Kidney epithelial cell (primary cell): ENCODE measurements at places on chromosomes 3 and 15.

- no peak for DNase-seq
Measured at GRCh38 chr3:59538753-59539432, 489.1 kb upstream of the CFAP20DC start.

- DNase-seq, result no peak
Measured at GRCh38 chr15:50593761-50594160, 47.3 kb upstream of the USP50 start.

GRCh38 chr15:50523851-50524251 lies 22.6 kb downstream of the USP50 start:
- DNase-seq, result no peak

DNA sequence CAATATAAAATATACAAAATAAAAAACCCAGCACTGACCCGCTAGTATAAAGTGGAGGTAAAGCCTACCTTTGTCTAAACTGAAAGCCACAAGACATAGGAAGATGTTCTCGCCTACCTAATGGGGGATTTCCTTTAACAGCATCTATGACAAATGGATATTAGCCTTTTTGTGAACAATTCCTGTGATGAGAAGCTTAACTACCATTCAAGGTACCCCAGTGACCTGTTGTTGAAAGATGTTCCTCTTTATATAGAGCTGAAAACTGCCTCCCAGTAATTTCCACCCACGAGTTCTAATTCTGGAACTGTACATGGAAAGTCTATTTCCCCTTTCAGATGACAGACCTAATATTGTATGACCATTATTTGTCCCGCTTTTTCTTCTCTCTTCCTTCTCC lies 109.8 kb upstream of the RASGRP1 start:
- DNase-seq, result no peak

DNA sequence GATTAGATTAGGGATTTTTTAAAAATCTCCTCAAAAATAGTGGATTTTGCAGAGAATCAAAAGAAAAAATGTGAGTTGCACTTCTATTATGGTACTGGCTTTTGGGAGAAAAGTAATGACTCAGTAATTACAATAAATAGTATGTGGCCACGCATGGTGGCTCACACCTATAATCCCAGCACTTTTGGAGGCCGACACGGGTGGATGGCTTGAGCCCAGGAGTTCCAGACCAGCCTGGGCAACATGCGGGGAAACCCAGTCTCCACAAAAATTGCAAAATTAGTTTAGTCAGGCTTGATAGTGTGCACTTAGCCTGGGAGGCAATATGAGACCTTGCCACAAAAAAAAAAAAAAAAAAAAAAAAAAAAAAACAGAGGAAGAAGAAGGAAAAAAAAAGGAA lies 1098.2 kb downstream of the ZPLD1 start:
- DNase-seq, result no peak

GRCh38 chr3:132817646-132818177 lies 95.5 kb upstream of the NPHP3 start:
- no peak for DNase-seq

DNA sequence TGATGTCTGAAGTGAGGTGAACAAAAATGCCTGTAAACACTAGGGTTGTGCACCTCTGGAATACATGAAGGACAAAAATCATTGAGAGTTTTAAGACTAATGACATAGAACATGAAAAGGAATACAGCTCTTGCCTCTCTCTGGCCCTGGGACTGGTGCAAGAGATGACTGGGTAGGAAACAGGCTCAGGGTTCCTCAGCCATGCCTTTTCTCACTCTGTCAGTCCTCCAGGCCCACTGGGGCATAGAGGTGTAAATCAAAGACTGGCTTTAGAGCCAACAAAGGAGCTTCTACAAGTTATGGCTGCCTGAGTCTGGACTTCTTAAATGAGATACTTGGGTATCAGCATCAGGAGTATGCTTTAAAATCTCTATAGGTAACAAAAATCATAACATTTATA lies 554.7 kb upstream of the KCNMB2 start:
- DNase-seq, result no peak

- no peak for DNase-seq
Measured at GRCh38 chr3:3281024-3281423, 101.5 kb upstream of the CRBN start.

DNA sequence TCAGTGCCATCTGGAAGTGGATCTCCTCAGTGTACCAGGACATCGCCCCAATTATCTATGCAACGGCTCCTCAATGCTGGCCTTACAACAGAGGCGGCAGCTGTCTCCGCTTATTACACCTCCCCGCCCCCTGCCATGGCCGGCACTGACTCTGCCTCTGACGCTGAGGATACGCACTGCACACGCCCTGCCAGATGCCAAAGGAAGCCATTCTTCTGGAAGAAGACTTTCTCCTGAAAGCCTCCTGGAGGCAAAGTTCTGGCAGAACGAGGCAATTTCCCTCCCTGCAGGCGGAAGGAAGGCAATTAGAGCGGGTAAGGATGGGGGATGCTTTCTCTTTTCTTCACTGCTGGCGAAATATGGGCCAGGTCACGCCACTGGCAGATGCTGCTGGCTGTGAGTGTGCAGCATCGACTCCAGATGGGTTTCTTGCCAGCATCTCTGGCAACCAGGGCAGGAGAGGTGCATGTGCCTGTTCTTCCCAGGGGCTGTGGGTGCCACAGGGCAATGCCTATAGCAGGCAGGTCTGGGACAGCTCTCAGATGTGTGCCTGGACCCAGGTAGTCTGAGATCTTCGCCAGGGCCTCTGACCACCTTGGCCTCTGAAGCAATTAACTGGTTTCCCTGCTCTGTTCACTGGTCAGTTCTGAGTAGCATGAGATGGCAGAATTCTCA lies 62.2 kb upstream of the MRPS22 start:
- DNase-seq, result no peak

GRCh38 chr3:147336543-147337278 lies 69.6 kb downstream of the ZIC4 start:
- DNase-seq, result no peak

- DNase-seq, result no peak
Measured at GRCh38 chr15:89164712-89165211, 56.6 kb downstream of the RLBP1 start.

DNA sequence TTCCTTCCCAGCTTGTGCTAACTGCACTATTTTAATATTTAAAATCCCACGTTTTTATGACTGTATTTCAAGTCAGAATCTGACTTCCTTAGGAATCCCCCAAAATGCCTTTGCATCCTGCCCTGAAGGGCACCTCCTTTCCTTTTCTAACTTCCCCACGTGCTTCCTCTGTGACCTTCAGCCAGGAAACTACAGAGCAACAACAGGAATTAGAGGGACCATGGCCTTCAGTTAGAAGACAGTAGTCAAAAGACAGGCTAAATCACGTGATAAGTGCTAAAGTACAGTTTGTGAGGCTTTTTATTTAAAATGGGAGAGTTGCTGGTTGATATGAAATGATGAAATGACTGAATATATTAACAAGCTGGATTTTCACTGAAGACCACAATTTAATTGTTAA lies 11.8 kb upstream of the ABHD10 start:
- DNase-seq, result no peak

DNA sequence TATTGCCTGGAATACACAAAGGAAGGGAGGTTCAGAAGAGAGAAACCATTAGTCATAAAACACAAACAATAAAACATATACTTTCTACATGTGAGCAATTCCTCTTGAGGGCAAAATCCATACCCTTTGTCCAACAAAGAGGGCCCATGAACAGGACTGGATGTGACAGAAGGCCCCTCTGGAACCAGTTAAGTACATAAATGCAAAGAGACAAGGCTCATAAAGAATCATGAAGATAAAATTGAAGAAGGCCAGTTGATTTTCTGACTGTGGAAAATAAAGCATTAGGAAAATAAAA lies 58.3 kb upstream of the CPOX start:
- no peak for DNase-seq

DNA sequence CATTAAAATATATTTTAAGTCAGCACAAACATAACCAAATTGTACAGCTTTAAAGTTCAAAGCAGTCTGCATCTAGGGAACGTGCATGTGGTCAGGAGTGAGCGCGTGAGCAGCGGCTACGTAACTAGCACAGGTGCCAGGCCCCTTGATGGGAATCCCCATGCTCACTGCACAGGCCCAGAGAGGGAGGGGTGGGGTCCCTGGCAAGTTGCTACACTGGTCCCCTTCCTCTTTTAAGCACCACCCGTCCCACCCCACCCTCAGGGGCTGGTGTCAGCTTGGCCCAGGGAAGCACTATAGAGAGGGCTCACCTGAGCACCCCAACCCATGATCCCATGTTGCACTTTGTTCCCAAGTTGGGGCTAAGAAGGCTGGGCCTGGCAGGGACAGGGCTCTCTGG lies 835 bp upstream of the GMPPB start:
- DNase-seq, result no peak

- no peak for DNase-seq
Measured at GRCh38 chr3:100496711-100497261, 4.4 kb downstream of the TMEM45A start.

- DNase-seq, result no peak
Measured at GRCh38 chr3:179332240-179332639, 9.4 kb downstream of the ZNF639 start.

- DNase-seq, result no peak
Measured at GRCh38 chr15:36024031-36024688, 478.2 kb upstream of the DPH6 start.

- no peak for DNase-seq
Measured at GRCh38 chr3:194136519-194137007, 615 bp downstream of the HES1 start.

DNA sequence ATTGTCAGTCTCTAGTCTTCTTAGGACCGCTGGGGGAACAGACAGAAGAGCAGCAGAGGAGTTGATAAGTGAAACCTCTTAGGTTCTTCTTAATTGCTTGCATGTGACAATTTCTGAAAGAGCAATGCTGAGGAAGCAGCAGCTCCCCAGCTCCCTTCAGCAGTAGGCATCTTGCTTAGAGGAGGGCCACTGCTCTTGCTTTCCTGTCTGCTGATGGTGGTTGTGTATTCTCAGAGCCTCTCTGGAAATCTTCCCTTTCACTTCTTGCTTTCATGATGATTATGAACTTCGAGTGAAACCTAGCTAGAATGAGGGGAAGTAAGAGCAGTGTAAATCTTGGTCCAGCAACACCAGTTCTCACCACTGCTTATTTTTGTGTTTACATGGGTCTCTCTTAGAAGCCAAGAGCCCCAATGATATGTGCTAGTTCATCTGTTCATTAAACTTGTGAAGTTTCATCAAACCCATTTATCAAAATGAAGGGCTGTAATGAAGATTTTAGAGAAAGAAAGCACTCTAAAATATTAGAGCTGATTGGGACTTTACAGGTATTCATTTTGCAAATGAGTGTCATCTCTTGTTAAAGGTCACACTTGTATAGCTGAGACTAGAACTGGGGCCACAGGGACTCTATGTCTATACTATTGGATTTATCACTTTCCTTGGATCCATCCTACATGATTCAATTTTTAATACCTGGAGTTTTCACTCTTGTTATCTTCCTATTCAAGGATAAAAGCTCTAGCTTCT lies 246.7 kb downstream of the LPP start:
- no peak for DNase-seq

DNA sequence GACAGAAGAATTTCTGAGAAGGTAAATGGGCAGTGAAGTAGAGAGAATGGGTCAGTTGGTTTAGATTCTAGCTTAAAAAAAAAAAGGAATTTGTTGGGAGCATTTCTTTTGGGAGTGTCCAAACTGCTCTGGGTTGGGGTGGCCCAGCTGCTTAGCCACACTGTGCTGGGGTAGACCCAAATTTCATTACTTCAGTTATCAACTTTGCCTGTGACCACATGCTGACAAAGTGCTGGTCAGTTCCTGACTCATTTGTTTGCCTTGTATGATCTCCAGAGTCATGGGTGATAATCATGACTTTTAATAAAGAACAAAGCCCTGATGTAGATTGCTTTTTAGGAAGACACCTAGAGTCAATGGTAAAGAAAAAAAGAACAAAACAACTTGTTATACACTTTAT lies 121.5 kb upstream of the FGF7 start:
- DNase-seq, result no peak

DNA sequence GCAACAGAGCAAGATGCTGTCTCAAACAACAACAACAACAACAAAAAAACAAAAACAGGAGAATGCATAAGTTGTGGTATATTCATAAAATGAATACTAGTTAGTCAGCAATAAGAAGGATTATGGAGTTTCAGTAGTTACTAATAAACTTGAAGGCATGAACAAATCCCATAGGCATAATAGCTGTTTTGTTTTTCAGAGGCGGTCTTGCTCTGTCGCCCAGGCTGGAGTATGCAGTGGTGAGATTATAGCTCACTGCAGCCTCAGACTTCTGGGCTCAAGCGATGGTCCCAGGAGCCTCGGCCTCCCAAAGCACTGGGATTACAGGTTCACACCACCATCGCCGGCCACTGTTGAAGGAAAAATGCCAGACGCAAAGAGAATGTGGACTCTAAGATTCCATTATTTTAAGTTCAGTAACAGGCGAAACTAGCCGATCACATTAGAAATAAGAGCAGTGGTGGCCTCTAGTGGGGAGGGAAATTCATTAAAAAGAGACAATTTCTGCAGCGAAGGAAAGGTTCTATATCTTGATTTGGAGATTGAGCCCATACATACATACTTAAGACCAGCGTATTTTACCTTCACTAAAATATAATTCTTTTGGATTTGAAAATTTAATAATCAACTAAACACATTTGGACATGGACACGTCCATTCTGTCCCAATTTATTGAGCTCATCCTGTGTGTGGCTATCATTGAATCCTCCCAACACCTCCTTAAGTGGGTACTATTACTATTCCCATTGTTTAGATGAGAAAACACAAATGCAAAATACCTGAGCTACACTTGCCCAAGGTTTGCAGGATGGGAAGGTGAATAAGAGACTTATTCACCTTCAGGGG lies 27.4 kb upstream of the HDAC11 start:
- DNase-seq, result no peak

DNA sequence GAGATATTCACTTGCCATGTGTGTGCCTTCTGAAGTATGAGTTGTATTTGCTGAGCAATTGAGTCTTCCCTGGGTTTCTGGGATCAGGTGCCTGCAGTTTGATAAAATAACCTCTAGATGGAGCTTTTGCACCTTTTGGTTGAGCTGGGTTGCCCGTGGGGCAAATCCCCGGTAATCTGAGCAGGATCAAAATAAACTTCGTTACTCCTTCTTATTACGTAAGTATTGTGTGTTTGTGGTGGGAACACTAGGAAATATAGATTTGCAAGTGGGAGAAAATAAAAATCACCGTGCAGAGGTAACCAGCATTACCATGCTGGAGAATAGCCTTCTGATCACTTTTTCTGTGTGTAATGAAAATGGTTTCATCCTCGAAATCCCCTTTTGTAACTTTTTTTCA lies 277.4 kb upstream of the NR2E3 start:
- no peak for DNase-seq

GRCh38 chr3:157029365-157029790 lies 130.6 kb downstream of the CCNL1 start:
- no peak for DNase-seq

- DNase-seq, result no peak
Measured at GRCh38 chr3:120275618-120276017, 9.4 kb downstream of the GPR156 start.

GRCh38 chr3:10268930-10269329 lies 20.7 kb downstream of the TATDN2 start:
- DNase-seq, result no peak

GRCh38 chr3:160132226-160132625 lies 93.0 kb upstream of the C3orf80 start:
- DNase-seq, result no peak

- DNase-seq, result no peak
Measured at GRCh38 chr15:90677807-90678790, 39.0 kb upstream of the BLM start.
